MV-4-11 (cell line): ENCODE measurements at places on chromosomes 1 and 21.
A peak's percentile ranks its signal among the peaks of the same experiment; 100 is the strongest.

- DNase-seq = peak; percentile 47
Observed at GRCh38 chr1:85134583-85135391, 66.0 kb downstream of the SYDE2 start.

GRCh38 chr1:169867012-169867675, 26.6 kb downstream of the SCYL3 start:
- no peak for DNase-seq

DNA sequence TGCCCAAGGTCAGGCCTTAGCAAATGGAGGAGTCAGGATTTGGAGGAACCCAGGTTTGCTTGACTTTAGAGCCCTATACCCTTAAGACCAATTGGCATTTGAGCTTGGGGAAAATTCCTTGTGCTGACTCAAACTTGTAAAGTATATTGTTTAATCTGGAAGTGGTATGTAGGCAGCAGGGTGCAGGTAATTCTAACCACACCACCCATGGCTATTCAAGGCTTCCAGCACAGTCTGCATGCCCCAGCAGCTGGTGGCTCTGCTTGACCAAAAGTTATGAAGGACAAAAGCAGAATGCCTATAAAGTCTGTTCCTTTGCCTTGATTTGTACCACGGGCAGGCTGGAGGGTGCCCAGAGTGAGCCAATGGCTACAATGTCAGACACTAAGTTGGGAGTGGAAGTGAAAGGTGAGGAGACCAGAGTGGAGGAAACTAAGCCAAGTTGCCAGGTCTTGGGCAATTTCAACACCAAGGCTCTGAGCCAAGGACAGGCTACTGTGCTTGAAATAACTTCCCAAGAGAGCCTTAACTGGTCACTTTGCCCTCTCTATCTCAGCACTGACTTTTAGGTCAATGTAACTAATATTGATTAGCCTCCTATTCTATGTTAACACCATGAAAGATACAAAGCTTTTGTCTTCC, 4.7 kb upstream of the G0S2 start:
- no peak for DNase-seq

GRCh38 chr1:55839221-55839620, 624.1 kb upstream of the USP24 start:
- no peak for DNase-seq

DNA sequence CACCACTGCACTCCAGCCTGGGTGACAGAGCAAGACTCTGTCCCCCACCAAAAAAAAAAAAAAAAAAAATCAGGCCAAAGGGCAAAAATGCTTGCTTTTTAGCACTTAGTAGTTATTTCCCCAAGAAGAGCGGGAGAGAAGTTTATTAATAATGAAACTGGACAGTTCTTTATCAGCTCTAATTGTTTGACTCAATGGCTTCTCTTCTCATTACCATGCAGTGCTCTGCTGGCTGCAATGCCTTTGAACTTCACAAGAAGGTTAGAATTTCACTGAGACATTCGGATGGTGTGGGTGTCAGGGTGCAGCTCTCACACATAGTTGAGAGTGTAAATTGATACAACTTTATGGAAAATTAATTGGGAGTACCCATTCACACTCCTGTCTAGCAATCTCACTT, 63.7 kb downstream of the EDARADD start:
- DNase-seq = no peak

GRCh38 chr1:151175863-151176262, at the start of gene TMOD4:
TSS of gene TMOD4 (minus strand) at chr1:151175981. CDS start at chr1:151174875, 1,106 bp downstream.
- DNase-seq = peak; percentile 53

DNA sequence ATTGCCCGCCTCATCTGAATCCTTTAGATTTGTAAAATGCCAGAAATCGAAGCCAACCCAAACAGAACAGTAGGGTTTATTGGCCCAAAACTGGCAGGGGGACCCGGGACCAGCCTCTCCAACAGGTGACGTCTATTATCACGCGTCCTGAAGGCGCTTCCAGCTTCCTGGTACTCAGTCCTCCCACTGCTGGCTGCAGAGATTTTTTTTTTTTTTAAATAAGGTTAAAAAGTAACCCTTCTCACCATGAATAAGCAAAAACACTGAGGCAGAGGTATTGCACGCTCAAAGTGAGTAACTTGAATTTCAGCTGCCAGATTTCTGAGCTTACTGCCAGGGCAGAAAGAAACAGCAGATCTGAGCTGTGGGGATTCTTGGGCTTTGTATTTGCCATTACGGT, 54.4 kb upstream of the GCLM start:
- no peak for DNase-seq

DNA sequence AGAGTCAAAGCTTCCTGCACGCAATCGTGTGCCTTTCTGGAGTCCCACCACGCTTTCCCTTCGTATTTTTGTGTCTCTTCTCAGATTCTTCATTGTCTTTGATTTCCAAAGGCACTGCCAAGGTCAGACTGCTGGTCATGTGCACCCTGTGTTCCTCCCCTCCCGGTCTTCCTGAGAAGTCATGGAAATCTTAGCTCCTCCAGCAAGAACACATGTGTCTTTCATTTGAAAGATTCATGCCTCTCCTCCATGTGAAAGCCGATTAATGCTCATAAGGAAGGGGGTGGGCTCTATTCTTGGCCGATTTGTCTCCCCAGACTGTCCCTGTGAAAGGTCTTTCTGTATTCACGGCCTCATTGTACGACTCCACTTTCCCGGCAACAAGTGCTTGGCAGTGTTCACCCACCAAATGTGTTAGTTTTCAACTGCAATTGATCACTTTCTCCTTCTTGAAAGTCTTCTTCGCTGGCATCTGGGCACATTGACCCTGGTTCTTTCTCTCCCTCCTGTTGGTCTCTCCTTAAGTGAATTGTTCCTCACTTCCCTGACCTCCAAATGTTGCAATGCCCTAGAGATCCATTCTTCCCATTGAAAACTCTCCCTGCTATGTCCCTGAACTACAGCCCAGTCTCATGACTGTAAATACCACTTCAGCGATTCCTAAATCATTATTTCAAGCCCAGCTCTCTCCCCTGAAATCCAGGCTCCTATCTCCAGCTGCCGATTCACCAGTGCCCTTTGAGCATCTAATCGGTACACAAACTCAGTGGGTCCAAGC, 25.4 kb downstream of the MX2 start:
- no peak for DNase-seq

DNA sequence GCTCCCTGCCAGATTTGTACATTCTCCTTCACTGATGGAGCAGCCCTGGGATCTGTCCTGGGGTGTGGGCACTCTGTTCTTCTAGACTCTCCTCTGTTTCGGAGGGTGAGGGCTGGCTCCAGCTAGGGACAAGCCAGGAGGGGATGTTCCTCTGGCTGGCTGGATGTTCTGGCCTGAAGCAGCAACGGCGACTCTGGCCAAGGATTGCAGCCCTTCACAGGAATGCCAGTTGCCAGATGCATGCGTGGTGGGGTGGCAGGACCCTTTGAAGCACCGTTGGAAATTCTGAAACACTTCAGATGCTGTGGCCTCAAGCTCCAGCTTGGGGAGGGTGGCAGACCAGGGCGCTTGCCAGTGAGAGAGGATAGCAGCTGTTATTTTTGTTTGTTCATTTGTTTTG, 210.9 kb downstream of the TRABD2B start:
- DNase-seq = no peak

- DNase-seq = no peak
Observed at GRCh38 chr1:106502659-106503058, 553.8 kb upstream of the PRMT6 start.

- no peak for DNase-seq
Observed at GRCh38 chr1:59704716-59705115, 110.0 kb upstream of the HOOK1 start.

- peak; percentile 83 for DNase-seq
Observed at GRCh38 chr1:94962409-94963265, 35.7 kb upstream of the CNN3 start.

GRCh38 chr1:15261155-15262002, 14.4 kb downstream of the FHAD1 start:
- DNase-seq = peak; percentile 86

DNA sequence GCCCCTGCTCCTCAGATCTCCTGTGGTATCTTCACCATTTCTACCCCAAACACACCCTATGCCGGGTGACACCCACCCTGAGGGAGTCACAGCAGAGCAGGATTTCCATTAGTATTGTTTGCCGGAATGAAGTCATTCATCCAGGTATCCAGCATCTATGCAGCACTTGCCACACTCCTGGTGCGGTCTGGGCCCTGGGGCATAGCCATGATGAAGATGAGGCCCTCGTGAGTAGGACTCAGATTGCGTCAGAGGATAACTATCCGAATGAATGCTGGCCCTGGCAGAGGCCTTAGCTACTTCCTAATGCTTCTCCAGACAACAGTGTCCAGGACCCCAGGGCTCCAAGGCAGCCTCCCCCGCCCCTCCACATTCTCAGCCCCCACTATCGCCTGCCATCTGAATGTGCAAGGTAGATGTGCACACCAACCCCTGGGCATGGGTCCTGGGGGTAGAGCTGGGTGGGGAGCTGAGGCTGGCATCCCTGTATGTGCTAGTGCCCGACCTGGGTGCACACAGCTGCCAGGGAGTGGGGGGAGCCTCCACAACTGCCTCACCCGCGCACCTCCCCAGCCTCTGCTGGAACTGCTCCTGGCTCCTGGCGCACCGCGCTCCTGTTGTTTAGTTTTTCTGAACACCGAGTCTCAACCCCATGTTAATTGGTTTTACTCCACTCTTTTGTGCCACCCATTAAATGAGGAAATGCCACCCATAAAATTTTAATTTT, 25.5 kb upstream of the ZC3H12A start:
- no peak for DNase-seq

GRCh38 chr21:36751383-36751782, 52.5 kb downstream of the SIM2 start:
- no peak for DNase-seq

DNA sequence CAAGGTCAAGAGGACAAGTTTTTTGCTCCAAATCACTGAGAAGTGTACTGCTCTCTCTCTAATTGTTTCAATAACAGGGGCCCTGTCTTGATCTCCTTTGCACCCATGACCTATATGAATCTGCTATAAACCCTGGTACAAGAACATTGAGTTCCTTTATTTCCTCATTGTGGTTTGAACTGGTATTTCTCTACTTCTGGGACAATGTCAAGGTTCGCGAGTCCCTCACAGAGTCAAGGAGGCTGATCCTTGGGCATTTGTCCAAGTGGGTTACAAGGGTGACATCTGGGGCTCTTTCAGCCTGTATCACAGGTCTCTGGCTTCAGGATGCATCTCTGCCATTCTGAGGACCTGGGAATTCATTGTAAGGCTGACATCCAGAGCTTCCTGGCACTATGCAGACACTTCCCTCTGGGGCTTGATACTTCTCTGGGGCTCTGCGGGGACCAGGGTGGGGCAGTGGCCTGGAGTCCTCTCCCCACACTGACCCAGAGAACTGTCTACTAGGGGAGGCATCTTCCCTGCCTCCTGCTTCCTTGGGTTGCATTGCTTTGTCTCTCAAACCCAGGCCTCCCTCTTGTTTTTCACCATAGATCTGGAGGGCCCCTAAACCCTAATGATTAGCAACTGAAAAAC, 22.5 kb upstream of the ZNF648 start:
- DNase-seq = peak; percentile 50

DNA sequence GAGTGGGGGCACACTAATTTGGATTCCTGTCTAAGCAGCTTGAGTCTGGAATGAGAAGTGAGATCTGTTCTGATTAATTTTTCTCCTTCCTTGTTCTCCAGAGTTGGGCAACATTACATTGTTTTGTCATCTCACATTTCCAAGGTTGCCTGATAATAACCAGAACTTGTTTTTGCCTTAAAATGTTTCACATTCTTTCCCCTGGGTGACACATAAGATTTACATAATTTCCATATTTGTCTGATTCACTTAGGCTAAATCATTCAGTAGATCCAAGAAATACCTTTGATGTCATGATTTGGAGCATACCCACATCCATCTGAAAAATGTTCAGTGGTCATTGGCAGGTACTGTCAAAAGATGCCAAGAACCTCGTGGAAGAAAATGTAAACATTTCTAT, 60.3 kb downstream of the XCL2 start:
- peak; percentile 14 for DNase-seq

- DNase-seq = no peak
Observed at GRCh38 chr1:10818262-10819197, 22.1 kb upstream of the CASZ1 start.

- DNase-seq = no peak
Observed at GRCh38 chr1:17023573-17023972, 11.8 kb upstream of the ATP13A2 start.

DNA sequence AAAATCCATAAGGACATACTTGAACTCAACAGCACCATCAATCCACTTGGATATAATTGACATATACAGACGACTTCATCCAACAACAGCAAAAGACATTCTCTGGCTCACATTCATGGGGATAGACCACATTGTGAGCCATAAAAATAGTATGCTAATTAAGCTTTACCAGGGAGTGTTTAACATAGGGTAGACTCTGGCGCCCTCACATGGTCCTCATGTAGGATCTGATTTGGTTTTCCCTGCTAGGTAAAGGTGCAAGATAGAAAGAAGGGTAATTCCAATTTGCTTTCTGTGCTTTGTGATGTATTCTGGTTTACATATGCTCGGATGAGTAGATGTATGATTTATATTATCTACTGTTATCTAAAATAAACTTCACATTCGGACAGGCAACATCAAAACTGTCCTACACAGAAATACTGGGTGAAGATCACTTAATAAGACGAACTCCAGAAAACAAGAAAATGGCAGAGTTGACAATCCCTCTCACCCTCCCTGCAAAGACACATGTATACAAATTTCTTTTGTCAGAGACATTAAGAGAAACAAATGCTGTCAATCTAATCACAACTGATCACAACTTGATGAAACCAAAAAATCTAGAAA, 27.7 kb downstream of the CR1L start:
- DNase-seq = peak; percentile 0

DNA sequence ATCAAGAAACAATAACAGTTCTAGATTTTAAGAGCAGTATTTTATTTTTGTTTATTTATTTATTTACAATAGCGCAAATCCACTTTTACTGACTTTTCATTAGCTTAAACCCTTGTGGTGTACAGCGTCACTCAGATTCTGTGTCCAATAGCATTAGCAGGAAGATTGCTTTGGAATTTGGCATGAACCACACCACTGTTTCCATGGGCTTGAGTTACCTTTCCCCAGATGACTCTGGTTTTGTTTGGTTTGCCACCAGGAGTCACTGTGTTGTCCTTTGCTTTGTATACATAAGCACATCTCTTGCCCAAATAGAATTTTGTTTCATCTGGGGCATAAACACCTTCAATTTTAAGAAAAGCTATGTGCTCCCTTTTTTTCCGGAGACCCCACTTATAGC, 25.9 kb upstream of the SNRPE start:
- no peak for DNase-seq
